Ammon's horn (tissue), 1 donor: ENCODE measurements at places on chromosomes 6 and 20.

DNA sequence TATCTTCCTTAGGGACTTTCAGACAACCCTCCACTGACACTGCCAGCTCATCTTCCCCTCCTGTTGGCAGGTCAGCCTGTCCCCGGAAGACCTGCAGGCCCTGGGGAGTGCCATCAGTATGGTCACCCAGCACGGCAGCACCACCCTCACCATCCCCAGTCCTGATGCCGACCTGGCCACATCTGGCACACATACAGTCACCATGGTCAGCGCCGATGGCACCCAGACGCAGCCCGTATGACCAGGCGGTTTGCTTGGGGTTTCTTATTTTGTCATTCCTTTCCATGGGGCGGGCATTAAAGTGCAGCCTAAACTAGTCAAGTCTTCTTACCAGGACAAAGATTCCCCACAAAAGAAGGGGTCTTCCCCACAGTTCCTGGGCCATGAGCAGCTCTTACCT lies 3.9 kb upstream of the DEF6 start:
- DNase-seq = no peak

DNA sequence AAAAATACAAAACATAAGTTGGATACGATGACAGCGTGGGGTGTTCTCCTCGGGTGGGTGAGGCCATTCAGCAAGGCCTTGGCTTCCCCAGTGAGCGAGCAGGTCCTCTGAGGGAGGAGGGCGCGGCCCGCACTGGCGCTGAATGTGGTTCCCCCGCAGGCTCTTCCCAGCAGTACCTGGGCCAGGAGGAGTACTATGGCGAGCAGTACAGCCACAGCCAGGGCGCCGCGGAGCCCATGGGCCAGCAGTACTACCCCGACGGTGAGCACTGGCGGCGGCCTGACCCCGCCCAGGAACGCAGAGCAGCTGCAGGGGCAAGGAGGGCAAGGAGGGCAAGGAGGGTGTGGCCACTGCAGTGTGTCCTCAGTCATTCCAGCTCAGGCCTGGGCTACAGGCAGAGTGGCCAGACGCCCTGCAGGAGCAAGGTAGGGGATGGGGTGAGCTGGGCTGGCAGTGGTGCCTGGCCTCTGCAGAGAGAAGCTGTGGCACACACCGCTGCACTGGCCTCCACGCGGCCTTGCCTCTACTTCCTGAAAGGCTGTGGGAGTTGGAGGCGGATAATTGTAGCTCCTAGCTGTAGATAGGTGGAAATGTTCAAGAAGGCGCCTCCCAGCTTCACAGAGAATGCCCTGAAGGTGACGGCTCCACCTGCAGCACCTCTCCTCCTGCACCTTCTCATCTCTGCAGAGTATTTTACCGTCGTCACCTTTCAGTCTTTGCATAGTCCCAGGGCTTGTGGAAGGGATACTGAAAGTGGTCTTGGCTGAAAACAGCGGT lies 18.7 kb upstream of the MTG2 start:
- DNase-seq = no peak

GRCh38 chr6:16322666-16323312 lies 84.4 kb downstream of the GMPR start:
- DNase-seq = peak; percentile 83

- peak; percentile 9 for DNase-seq
Measured at GRCh38 chr20:45592574-45593189, 13.6 kb upstream of the WFDC8 start.

GRCh38 chr20:4134861-4135379 lies 119.6 kb upstream of the RNF24 start:
- DNase-seq = no peak

- DNase-seq = no peak
Measured at GRCh38 chr6:157997893-157998608, 16.4 kb downstream of the SYNJ2 start.

- no peak for DNase-seq
Measured at GRCh38 chr6:150420926-150421325, 52.1 kb downstream of the IYD start.

- DNase-seq = no peak
Measured at GRCh38 chr6:32173051-32173727, 2.7 kb downstream of the AGPAT1 start.

DNA sequence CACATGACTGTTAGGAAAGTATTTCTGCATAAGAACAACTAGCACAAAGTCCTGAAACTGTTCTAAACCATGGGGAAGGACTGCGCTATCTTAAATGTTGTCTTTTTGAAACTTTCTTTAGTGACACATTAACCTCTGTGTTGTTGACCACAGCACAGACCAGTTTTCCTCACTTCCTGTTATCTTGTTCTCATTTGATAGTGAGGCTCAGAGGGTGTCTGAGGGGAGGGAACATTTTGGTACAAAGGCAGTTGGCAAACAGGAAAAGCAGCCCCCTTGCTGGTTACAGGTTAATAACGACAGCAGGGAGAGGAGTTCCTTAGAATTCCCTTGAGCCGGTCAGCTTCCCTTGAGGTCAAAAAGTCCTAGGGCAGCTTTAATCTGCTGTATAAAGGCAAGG lies 143.5 kb upstream of the BMP2 start:
- no peak for DNase-seq

DNA sequence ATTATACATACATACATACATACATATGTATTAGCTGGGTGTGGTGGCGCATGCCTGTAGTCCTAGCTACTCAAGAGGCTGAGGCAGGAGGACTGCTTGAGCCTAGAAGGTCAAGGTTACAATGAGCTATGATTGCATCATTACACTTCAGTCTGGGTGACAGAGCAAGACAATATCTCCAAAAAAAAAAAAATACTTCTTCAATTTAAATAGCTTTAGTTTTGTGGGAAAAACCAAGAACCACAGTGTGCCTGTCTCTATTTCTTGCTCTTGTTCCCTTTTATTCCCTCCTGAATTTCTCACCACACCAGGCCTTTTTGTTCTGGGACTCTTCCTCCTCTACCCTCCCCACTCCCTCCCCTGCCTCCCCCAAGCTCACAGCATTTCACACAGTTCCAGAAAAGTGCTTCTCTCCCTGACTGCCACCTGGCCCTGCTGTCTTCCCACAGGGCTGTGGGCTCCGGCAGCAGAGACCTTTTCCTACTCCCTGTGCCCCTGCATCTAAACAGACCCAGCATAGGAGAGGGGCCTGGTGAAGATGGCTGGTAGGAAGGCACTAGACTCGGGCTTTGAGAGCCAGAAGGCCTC lies 1.3 kb downstream of the C20orf203 start:
- peak; percentile 58 for DNase-seq

GRCh38 chr6:136303516-136303915 lies 13.9 kb upstream of the BCLAF1 start:
- peak; percentile 33 for DNase-seq

- peak; percentile 69 for DNase-seq
Measured at GRCh38 chr6:111469543-111469942, 13.5 kb downstream of the REV3L start.

- DNase-seq = peak; percentile 4
Measured at GRCh38 chr6:69584913-69585729, 211.7 kb downstream of the LMBRD1 start.

- DNase-seq = no peak
Measured at GRCh38 chr6:134014588-134015137, 37.8 kb downstream of the SLC2A12 start.

DNA sequence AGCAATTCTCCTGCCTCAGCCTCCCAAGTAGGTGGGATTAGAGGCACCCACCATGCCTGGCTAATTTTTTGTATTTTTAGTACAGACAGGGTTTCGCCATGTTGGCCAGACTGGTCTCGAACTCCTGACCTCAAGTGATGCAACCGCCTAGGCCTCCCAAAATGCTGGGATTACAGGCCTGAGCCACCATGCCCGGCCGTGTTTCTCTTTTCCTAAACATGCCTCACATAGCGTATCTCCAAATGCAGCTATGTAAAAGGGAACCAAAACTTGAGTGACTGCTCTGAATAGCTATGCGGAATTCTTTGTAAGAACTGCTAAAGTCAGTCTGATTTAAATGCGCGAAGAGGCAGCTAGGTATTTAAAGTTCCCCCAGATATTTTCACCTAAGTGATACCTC lies 20.5 kb downstream of the BPIFA2 start:
- no peak for DNase-seq

DNA sequence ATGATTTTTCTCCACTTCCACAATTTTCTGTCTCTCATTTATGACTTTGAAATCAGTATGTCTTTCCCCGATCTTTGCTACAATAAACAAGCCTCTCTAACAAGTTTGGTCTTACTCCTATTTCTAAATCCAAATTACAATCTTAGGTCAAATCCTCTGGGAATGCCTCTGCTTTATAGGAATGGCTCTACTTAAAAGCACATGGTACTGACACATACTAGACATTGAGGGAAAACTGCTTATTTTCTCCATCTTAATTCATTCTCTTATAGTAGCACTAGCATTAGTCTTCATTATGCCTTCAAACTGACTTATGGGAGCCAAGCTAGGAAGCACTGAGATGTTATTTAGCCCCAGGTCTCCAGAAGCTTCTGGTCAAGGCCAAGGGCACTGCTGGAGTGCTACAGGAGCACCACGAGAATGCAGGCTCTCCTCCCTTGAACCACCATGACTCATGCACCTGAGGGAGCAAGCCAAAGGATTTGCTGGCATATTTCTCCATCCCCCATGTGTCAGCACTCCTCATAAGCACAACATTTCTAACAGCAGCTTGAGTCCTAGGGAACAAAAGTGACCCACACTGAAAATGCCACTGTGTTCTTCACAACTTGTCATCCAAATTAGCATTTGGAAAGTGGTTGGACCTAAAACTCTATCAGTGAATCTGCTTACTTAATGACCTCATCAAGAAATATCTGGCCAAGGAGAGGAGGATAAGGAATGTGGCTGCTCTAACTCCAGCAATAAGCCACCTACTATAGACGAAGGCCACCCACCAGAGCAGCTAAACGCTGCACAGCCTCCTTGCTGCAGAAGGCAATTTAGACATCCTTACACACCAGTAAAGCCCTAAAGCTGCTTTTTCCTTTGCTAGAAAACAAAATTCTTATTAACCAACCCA lies 156.8 kb upstream of the KCNQ5 start:
- DNase-seq = no peak

- DNase-seq = no peak
Measured at GRCh38 chr20:44280387-44280786, 30.6 kb downstream of the FITM2 start.

GRCh38 chr6:56521976-56522375 lies 120.7 kb downstream of the DST start:
- DNase-seq = no peak

GRCh38 chr6:43736844-43737243 lies 33.2 kb upstream of the VEGFA start:
- DNase-seq = no peak

GRCh38 chr6:51283723-51284355 lies 465.2 kb downstream of the TFAP2B start:
- peak; percentile 55 for DNase-seq

DNA sequence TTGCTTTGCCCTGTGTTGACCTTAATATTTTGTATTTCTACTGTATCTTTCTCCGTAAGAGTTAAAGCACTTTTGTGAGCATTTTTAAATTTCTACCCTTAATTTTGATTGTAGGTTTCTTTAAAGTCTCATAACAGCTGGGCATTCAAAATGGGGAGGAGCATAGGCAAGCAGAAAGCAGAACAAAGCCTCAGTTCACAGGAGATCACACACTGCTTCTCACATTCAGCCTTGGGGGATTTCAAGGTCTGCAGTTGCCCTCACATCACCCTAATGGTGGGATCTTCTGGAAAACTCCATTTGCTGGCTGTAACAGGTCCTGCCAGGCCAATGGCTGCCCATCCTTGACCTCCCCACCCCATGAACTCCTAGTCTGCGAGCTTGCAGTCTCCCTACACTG lies 292.9 kb downstream of the PHACTR1 start:
- DNase-seq = no peak

- no peak for DNase-seq
Measured at GRCh38 chr6:11042750-11043377, 1.2 kb downstream of the ELOVL2 start.

GRCh38 chr20:23391707-23392310 lies 29.5 kb downstream of the NAPB start:
- no peak for DNase-seq

DNA sequence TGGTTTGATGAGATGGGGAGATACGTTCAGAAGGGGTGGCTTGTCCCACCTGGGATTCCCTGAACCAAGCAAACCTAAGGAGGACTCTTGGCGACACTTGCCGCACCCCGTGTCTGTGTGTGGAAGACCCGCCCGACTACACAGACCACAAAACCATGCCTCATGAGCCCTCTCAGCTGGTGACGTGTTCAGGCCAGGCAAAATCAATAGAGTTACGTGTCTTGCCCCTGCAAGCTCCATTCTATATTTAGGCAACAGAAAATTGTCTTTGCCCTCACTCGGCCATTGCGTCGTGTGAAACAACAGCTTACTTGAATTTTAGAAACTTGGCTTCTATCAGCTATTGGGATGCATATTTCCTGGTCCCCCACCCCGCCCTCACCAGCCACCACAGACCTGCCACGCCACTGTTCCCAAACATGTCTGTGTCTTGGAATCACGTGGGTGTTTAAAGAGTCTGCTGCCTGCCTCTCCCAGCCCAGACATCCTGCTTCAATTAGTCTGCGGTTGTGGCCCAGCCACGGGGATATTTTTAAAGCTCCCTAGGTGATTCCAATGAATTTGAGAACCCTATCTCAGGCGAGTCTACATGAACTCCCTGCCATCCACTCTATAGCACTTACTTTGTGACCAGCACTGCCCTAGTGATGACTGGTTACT lies 279.2 kb upstream of the EXOC2 start:
- no peak for DNase-seq

DNA sequence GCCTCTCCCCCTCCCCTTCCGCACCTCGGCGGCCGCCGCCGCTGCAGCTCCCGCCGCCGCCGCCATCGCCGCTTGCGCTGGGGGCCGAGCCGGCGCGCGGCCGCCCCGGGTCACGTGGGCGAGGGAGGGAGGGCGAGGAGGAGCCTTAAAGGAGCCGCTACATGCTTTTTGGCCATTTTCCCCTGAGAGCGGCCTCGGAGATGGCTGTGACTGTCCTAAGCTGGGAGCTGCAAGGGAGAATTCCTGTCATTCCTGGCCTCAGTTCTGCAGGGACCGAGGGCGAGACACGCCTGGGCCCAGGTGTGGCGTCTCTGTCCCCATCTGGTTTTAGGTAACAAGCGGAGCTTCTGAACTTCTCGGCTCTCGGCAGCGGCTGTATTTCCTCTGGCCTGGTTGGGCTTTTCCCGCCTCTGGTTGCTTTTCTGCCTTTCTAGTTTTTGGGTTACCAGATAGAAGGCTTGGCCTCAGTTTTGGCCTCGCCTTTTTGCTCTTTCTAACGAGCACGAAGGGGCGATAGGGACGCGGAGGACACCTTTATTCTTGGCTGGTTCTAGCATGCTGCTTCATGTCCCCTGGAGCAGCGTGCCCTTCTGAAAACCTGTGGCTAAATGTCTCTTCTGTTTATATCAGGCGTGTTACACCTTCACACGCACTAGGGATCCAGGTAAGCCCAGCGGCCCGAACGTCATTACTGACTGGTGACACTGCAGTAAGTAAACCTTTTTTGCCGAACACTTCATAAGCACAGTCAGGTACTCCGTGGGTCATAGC lies at the start of gene EHMT2:
TSS of gene EHMT2 (minus strand) at position 87 of the 771 bp plus-strand sequence. CDS start at position 66, 21 bp downstream.
- peak; percentile 94 for DNase-seq

- no peak for DNase-seq
Measured at GRCh38 chr6:294656-295565, 2.6 kb downstream of the DUSP22 start.
